ENCODE measurements at places on chromosomes 1 and 21.

DNA sequence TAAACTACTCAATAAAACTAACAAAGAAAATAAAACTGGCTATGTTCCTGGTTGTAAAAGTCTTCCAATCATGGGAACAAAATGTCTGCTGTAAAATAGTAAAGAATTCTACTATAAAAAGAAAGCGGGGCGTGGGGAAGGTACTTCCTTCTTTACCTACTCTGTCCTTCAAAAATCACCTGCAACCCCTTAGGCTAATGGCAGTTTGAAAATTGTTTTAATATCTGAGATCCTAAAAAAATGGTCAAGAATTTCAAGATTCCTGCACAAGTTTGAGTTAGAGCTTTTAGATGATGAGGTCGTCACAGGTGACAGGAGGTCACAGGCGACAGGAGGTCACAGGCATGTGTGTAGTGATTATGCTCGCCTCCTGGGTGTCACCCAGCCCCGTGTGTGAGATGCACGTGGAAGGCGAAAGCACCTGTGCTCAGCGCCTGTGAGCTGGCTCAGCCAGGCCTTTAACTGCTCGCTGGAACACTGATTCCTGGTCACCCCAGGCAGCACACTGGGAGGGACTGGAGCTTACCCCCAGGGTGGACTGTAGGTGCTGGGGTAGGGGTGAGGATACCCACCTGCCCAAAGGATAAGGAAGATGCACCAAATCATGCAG lies 18.6 kb upstream of the TMPRSS2 start:
- DNase-seq = no peak
- H3K4me3 ChIP-seq = no peak overlapping the region
- H3K27ac ChIP-seq = no peak overlapping the region
- H3K36me3 ChIP-seq = no peaks in the 10 kb centered on the region

GRCh38 chr1:184633785-184634184 lies 120.9 kb downstream of the EDEM3 start:
- H3K4me3 ChIP-seq = no peak overlapping the region
- no peaks in the 10 kb centered on the region for H3K27me3 ChIP-seq
- H3K36me3 ChIP-seq = peaks cover 5% of the 10 kb centered on the region
- no peak for DNase-seq
- H3K27ac ChIP-seq = no peak overlapping the region

GRCh38 chr1:70914224-70914623 lies 133.4 kb downstream of the PTGER3 start:
- H3K4me3 ChIP-seq = no peak overlapping the region
- H3K27ac ChIP-seq = no peak overlapping the region
- H3K4me1 ChIP-seq = no peaks in the 10 kb centered on the region
- no peaks in the 10 kb centered on the region for H3K27me3 ChIP-seq
- no peak for DNase-seq
- no peaks in the 10 kb centered on the region for H3K36me3 ChIP-seq

DNA sequence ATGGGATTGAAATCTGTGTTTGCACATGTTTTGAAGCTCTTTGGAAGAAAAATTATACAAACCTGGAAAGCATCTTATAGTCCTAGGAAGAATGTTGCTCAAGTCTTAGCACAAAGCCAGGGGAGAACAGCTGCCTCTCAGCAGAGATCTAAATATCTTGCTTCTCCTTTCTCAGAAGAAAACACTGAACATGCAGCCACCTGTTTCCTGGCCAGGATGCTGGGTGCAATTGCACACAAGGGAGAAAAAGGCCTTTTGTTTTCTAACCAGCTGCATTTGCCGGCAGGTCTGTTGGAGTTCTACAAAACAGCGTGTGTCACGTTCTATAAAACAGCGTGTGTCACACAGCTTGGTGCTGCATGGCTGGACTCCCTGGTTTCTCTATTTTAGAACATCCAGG lies 259.6 kb upstream of the PLD5 start:
- H3K36me3 ChIP-seq = no peaks in the 10 kb centered on the region
- no peaks in the 10 kb centered on the region for H3K27me3 ChIP-seq
- no peak for DNase-seq
- H3K27ac ChIP-seq = no peak overlapping the region

GRCh38 chr1:157004806-157005205 lies 40.7 kb downstream of the ARHGEF11 start:
- no peaks in the 10 kb centered on the region for H3K27me3 ChIP-seq
- H3K4me3 ChIP-seq = no peak overlapping the region
- peaks cover 15% of the 10 kb centered on the region for H3K4me1 ChIP-seq
- no peaks in the 10 kb centered on the region for H3K36me3 ChIP-seq
- no peak for DNase-seq

Measured in H9 (cell line).